Activated CD8-positive, alpha-beta T cell treated with anti-CD3 and anti-CD28 coated beads for 36 hours (primary cell): ENCODE measurements at places on chromosomes 6 and 20. TPM values are rescaled to one million over a fixed set of nuclear protein-coding genes. Genes with fewer than 3 reads are reported as not detected.

GRCh38 chr6:163529605-163530004, 115.1 kb downstream of the QKI start:
- DNase-seq: no peak

DNA sequence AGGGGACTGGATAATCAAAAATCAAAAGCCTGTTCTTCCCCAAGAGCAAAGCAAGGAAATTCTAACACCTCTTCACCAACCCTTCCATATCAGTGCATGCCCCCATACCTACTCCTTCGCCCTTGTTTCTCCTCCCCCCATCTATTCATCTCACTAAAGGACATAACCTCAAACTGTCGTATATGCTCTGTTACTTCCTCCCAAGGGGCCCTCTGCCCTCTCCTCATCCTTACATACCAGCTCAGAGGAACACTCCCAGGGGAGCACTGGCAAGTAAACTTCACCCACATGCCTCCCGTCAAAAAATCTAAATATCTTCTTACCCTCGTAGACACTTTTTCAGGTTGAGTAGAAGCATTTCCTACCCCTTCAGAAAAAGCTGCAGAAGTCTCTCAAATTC, 9.4 kb upstream of the ADTRP start:
- no peak for DNase-seq

- DNase-seq: no peak
These were observed 60.4 kb downstream of the SOX4 start for GRCh38 chr6:21653905-21654304.

GRCh38 chr6:71886184-71887005, at the start of gene RIMS1:
RIMS1 (plus strand) TSS chr6:71886550; CDS start chr6:71887024, 474 bp downstream.
- peak; percentile 6 for DNase-seq

DNA sequence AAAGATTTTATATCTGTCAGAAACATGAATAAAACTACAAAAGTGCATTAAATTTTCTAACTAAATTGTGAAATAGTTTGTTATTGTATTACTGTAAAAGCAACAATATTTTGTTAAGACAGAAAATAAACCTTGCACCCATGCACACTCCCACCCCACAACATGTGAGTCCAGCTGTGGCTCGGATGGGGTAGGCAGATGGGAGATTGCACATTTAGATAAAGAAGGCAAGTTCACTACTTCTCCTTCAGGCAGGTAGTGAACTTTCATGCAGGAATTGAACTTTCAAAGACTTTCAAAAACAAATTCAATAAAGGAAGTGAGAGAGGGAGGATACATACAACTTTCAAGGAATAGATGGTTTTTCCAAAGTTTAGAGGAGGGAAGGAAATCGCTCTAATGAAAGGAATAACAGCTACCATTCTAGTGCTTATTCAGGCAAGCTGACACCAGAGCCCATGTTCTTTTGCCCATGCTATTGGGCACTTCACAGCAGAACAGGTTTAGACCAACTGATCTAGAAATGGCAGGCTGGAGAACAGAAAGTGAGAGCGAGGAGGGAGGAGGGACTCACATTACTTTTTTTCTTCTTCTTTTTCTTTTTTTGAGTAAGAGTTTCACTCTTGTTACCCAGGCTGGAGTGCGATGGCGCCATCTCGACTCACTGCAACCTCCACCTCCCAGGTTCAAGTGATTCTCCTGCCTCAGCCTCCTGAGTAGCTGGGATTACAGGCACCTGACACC, 28.5 kb downstream of the SF3B5 start:
- DNase-seq: peak; percentile 65

GRCh38 chr6:151441390-151442166, 10.3 kb downstream of the RMND1 start:
- DNase-seq: no peak

GRCh38 chr20:38156280-38156679, 8.8 kb downstream of the TGM2 start:
- DNase-seq: no peak

DNA sequence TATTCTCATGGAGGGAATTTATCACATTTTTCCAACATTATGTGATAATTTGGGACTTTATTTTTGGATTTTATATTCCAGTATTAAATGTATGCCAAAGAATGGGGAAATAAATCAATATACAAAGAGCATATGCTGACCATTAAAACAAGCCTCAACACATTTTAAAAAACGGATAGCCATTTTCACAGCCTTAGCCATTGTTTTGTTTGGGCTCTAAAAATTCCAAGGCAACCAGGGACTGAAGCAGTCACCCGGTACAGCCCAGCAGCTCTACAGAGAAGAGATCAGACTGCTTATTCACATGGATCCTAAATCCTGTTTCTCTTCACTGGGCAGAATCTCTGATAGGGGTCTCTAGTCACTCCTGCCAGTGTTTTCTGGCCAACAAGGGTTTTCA, 150.2 kb upstream of the OGFRL1 start:
- no peak for DNase-seq

DNA sequence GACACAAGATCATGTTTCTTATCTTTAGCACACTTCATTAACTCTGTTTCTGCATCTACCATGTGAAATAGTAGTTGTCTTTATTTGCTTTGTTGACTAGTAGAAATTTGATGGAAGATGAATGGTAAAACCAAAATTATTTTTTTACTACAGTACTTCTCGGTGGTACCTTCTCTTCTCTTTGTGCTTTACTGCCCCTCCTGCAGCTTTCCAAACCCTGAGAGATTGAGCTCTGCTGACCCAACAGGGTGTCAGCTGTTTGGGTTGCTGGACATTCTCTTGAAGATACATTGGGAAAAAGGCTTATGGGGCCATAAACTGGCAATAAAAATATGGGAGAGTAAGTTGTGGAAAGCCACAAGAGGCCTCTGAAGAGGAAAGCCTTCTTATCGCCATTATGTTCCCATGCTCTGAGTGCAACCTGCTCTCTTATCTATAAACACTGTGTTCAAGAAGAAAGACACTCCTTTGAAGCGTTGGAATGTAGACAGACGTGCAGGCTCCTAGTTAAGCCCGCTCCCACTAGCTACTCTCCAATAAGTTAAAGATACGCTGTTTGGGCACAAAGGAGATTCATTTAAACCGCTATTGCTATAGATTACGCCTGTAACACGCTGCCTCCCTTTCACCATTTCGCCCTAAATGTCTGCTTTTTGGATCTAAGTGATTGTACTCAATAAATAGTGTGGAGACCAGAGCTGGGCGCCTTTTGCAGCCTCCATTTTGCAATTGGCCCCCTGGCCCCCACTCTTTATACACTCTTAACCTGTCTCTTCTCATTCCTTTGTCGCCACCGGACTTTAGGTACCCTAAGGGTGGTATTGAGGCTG, 60.1 kb upstream of the PRSS16 start:
- no peak for DNase-seq

- no peak for DNase-seq
These were observed 88.6 kb downstream of the PPP1R14C start for GRCh38 chr6:150231525-150231850.

DNA sequence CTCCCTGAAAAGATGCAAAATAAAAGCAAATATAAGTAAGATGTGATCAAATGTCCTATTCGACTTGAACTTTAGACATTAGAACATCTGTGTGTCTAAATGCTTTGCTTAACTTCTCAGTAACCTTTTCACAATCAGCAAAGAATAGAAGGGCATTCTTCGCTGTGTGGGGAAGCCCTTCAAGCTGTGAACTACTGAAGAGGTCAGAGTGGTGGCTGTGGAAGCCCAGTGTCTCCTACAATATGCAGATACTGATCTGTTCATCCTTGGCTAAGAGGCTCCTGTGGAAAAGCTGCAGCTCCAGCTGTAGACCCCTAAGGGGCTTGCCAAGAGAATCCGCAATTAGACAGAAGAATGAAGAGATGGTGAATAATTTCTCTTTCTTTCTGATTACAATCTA, 400.3 kb upstream of the SASH1 start:
- no peak for DNase-seq

GRCh38 chr6:106730264-106730663, 100.9 kb downstream of the QRSL1 start:
- DNase-seq: no peak

GRCh38 chr6:31559606-31559957, 12.2 kb downstream of the NFKBIL1 start:
- no peak for DNase-seq

- DNase-seq: no peak
These were observed 6.3 kb upstream of the LOC128125822 start for GRCh38 chr6:63565727-63566596.

DNA sequence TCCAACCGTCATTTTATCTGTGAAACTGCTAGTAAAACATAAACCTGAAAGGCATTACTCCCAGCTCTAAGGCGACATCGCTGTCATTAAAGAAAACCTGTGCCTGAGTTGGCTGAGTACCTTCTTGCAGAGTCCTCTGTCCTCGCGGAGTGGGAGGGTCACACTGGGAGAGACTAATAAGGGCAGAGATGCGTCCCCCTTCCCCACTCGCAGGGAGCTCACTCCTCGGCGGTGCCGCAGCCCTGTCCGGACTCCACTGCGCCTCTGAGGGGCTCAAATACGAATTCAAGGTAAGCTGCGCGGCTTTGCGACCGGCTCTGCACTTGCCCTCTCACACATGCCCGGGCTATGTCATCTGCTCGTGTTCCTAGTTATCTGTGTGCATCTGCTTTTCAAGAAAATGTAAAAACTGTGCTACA, at the start of gene COL19A1:
TSS of gene COL19A1 (plus strand) at position 206 of the 419 bp plus-strand sequence. CDS start 13,012 bp downstream, outside the sequence.
- DNase-seq: peak; percentile 39

GRCh38 chr20:50450881-50451752, 59.1 kb upstream of the PTPN1 start:
- peak; percentile 56 for DNase-seq

GRCh38 chr6:135033238-135033637, 21.4 kb downstream of the HBS1L start:
- DNase-seq: no peak

The AVP gene
- not detected for total RNA-seq

The EBF4 gene
- total RNA-seq: 1.1 TPM

The PKIG gene
- total RNA-seq: 4.8 TPM

The CASS4 gene
- 3.5 TPM for total RNA-seq

The LTB gene
- 368 TPM for total RNA-seq

The EDN1 gene
- not detected for total RNA-seq

The RSPO3 gene
- total RNA-seq: not detected

The SNRPB gene
- 469 TPM for total RNA-seq

The ADGB gene
- total RNA-seq: not detected
